ENCODE measurements at places on chromosomes 16 and 17.

GRCh38 chr17:13544765-13545164 is 57.0 kb downstream of the HS3ST3A1 start:
- DNase-seq = no peak

DNA sequence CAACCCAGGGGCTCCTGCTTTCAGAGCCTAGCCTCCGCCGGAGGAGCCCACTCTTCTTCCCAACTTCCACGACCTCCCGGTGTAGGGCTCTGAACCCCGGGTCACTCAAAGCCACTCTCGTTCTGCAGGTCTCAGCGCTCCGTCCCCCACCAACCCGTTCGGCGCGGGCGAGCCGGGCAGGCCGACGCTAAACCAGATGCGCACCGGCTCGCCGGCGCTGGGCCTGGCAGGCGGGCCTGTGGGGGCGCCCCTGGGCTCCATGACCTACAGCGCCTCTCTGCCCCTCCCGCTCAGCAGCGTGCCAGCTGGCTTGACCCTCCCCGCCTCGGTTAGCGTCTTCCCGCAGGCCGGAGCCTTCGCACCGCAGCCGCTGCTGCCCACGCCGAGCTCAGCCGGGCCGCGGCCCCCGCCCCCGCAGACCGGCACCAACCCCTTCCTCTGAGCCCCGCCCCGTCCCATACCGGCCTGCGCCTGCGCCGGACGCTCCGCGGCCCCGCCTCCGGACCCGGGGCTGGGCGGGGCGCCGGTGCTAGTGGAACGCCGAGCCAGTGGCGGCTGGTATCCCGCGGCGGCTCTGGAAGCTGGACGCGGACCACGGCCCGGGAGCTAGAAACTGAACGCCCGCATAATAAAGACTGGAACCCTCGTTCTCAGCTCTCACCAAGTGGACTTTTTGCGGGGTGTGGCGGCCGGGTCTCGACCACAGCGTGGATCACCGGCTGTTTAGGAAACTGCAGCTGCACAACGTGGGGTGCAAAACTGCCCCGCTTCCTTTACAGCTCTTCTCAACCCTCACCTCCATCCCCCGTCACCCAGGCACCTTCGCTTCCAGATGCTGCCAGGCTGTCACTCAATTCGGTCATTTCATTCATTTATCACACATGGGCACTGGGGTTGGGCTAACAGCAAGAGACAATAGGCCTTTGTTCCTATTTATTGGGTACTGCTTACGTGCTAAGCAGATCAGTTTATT is 5.0 kb upstream of the SPATA20 start:
- peak; percentile 70 for DNase-seq

DNA sequence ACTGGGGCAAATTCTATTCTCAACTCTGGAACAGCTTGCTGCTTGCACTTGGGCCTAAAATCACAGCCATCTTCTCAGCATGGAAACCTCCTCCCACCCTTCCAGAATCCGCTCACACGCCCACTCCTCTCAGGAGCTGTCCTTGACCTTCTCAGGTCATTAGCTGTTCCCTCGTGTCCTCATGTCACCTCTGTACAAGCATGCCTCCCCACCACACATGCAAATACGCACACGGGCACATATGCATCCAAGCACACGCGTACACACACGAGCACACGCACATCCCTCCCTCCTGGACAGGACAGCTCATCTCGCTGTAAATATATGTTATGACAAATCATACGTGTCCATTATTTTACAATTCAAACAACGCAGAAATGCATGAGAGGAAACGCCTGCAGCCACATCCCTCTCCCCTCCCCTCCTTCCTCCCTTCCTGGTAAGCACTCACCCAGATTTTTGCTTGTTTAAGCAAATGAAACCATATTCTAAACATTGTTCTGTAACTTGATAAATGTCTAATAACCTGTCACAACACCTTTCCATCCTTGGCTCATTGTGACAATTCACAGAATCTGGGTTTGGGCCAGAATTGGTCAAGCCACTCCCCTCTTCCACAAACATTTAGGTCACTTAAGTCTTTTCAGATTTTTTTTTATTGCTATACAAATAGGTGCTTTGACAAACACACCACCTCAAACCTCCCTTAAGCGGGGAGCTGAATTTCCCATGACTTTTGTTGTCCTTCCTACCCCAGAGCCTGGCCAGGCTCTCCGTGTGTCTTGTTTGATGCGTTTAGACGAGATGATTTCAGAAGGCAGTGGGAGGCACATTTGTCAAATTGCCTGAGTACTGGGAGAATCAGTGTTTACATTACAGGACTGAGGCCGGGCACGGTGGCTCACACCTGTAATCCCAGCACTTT is 41.7 kb downstream of the DNAH17 start:
- peak; percentile 77 for DNase-seq

- DNase-seq = no peak
These were observed 4.3 kb downstream of the CDIP1 start for GRCh38 chr16:4534151-4534790.

GRCh38 chr16:61313931-61314330 is 722.3 kb downstream of the CDH8 start:
- no peak for DNase-seq

- no peak for DNase-seq
These were observed 3.7 kb upstream of the DPEP2 start for GRCh38 chr16:68003031-68003430.

GRCh38 chr17:17309356-17309755 is 6.2 kb downstream of the NT5M start:
- DNase-seq = no peak

GRCh38 chr17:47803201-47803600 is 18.4 kb downstream of the OSBPL7 start:
- DNase-seq = no peak

- DNase-seq = no peak
These were observed 72.1 kb downstream of the VMP1 start for GRCh38 chr17:59779521-59779920.

DNA sequence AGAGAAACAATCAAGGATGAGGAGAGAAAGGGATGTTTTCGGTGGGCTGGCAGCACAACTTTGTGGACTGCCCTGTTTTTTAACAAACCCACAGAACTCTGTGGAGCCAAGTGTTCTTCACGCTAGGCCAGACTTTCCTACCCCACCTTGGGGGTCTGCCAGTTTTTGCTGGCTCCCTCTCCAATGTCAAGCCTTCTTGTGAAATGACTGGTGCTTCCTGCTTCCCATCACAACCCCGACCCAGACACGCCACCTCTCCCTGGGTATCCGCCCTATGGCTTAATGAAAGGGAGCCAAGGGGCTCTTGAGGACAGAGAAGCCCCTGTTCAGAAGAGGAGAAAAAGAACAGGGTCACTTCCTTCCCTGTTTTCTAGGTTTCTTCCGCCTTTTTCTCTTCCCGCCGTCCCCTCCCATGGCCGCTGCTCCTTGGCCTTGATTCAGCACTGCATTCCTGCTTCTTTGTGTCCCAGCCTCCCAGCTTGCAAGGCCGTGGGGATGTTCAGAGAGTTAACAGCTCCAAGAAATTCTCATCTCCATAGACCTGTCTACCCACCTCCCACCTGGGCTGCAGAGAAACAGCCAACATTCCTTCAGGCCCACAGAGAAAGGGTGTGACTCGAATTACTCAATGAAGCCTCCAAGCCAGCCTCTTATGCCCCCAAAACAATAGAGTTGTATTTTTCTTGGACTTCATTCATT is 16.5 kb upstream of the SOX9 start:
- no peak for DNase-seq

DNA sequence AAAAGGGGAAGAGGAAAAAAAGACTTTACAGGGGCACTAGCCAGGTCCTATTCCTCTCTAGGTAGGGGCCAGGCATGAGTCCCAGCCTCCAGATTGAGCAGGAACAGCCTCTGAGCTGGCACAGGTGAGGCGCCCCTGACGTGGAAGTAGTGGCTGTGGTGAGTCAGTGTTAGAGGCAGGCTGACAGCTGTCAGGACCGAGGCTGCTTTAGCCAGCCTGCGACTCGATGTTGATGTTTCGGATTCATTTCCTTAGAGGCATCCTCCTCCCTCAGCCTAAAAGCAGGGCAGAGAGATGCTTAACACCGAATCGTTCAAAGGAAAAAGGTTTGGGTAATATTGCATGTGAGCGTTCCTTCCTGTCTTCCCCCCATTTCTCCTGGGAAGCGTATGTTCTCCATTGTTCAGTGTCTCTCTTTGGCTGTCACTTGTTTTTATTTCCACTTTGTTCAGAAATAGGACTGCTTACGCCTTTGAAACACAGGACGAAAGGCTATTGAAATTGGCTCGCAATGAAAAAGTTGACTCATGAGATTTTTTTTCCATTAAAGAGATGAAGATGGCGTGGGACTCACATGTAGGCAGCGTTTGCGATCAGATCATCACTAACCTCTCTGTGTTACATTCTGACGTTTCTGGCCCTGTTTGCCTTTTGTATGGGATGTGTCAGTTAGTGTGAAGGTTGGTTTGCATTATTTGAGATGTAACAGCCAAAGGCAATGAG is 1.3 kb downstream of the KIAA0513 start:
- no peak for DNase-seq

GRCh38 chr17:46802800-46803199 is 15.7 kb downstream of the WNT3 start:
- DNase-seq = no peak

DNA sequence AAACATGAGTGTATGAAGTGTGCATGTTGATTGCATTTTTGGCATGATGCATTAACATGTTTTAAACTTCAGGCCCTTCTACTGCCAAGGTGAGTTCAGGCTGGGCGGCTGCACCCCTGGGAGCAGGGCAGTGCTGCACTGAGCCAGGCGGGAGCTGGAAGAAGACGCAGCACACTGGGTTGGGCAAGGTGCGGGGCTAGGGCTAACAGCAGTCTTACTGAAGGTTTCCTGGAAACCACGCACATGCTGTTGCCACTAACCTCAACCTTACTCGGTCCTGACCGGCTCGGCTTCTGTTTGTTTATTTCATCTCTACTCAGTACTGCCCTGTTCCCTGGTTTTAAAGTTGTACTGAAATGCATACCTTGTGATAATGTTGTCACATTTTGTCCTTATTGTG is 61.0 kb downstream of the MAP2K4 start:
- DNase-seq = no peak

DNA sequence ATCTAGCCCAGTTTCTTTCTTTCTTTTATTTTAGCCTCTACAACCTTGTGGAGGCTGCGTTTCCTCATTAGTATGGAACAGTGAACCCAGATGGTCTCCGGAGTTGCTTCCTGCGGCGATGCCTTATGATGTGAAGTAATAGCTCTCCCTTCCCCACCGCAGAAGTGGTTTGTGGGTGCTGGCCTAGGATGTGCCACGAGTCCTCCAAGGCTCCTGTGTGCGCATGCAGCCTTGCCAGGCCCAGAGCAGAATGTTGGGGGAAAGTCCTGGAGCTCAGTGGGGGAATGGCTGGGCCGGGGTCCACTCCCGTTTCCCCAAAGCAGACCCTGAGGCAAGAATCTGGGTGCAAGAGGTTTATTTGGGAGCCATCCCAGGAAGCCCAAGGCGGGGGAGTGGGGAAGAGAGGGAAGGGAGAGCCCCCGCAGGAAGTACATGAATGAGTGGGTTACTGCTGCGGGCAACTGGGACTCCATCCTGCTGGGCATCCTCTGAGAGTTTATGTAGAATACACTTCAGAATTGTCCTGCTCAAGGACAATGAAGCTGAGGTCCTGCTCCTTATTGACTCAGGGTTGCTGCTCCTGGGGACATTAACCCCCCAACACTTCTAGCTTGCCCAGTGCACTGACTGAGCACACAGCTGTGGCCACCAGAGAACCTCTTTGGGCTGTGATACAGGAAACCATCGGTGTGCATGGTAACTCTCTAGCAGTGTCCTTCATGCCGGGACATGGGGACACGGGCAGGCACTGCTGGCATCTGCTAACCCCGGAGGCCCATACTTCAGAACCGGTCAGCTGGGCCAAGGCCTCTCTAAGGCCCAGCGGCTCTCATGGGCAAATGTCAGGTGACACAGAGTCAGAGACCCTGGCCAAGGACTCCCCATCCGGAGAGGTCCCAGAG is 3.7 kb upstream of the HCRT start:
- DNase-seq = no peak

DNA sequence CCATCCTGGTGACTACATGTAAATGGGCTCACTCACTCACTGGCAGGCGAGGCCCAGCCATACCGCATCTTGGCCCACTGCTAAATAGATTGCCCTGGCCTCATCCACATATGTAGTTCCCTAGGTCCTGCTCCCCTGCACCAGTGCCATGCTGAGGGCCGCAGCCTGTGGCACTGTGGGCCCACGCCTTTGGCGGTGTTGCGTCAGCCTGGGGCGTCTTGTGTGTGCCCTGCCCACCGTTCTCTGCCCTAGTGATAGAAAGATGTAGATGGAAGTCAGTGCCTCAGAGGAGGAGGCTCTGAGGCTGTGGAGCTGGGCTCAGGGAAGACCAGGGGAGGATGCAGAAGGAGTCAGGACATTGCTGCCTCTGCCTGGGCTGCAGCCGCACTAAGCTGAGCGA is 18.9 kb downstream of the C17orf75 start:
- no peak for DNase-seq

GRCh38 chr17:28173031-28173561 is 130.6 kb downstream of the NLK start:
- DNase-seq = no peak

DNA sequence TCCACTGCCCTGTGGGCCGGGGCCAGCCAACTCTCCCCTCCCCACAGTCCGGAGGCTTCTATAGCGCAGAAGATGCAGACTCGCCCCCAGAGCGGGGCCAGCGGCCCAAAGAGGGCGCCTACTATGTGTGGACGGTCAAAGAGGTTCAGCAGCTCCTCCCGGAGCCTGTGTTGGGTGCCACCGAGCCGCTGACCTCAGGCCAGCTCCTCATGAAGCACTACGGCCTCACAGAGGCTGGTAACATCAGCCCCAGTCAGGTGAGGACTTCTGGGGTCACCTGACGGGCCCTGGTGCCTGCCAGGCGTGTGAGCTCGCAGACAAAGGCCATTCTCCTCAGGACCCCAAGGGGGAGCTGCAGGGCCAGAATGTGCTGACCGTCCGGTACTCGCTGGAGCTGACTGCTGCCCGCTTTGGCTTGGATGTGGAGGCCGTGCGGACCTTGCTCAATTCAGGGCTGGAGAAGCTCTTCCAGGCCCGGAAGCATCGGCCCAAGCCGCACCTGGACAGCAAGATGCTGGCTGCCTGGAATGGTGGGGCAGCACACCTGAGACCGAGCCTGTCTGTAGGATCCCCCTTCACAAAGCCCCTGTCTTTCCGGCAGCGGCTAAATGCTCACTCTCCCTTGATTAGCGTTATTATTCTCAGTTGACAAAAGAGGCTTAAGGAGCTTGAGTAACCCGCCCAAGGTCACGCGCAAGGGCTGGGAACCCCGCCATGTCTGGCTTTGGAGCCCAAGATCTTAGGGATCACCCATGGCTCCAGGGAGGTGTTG is 3.9 kb downstream of the SPATA20 start:
- peak; percentile 78 for DNase-seq

All from NCI-H2227 treated with DMSO at 0.1 percent for 48 hours (cell line).